ENCODE measurements at places on chromosomes 5 and 9.

- DNase-seq, result no peak
Observed at GRCh38 chr9:38621434-38622287, 1.3 kb upstream of the ANKRD18A start.

GRCh38 chr9:127506814-127507750 lies 55.8 kb downstream of the LRSAM1 start:
- no peak for DNase-seq

GRCh38 chr5:14155075-14155474 lies 11.9 kb downstream of the TRIO start:
- no peak for DNase-seq

GRCh38 chr5:18967637-18968036 lies 1020.4 kb downstream of the CDH18 start:
- DNase-seq, result no peak

GRCh38 chr5:52466113-52466512 lies 321.6 kb upstream of the ITGA1 start:
- peak; percentile 56 for DNase-seq

DNA sequence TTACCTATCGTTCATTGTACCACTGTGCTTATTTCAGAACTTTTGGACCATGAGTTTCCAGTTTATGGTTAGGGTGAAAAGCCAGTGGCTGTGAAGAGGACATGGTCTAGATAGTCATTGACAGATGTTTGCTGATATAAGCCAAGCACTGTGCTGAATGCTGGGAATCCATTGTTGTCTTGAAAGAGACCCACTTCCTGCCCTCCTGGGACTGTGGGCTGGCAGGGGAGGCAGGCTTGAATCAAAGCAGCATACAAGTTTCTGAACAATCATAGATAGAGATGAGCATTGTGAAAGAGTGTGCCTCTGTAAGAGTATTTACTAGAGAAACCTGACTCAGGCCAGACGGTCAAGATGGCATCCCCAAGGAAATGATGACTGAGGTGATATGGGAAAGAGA lies 73.4 kb downstream of the NMUR2 start:
- DNase-seq, result no peak

GRCh38 chr5:96566833-96567587 lies 95.2 kb upstream of the CAST start:
- no peak for DNase-seq

DNA sequence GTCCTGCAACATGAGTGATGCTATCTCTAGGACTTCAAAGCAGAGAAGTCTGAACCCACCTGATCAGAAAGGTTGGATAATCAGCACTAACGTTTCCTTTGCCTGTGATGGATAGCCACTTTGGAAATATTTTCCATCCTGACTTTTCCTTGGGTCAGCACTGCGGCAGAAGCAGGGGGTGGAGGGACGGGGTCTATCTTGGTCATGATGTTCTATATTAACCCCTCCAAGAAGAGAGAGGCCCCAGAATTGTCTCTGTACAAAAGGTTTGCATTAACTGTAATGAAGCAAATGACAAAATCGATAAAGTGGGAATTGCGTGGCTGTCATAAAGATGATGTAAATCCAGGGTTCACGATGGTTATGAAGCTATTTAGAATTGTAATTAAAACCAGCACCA lies 279.8 kb upstream of the PANK3 start:
- no peak for DNase-seq

- DNase-seq, result no peak
Observed at GRCh38 chr9:13270734-13271133, 8.8 kb downstream of the MPDZ start.

- DNase-seq, result peak; percentile 65
Observed at GRCh38 chr9:13898957-13899356, 415.0 kb downstream of the NFIB start.

DNA sequence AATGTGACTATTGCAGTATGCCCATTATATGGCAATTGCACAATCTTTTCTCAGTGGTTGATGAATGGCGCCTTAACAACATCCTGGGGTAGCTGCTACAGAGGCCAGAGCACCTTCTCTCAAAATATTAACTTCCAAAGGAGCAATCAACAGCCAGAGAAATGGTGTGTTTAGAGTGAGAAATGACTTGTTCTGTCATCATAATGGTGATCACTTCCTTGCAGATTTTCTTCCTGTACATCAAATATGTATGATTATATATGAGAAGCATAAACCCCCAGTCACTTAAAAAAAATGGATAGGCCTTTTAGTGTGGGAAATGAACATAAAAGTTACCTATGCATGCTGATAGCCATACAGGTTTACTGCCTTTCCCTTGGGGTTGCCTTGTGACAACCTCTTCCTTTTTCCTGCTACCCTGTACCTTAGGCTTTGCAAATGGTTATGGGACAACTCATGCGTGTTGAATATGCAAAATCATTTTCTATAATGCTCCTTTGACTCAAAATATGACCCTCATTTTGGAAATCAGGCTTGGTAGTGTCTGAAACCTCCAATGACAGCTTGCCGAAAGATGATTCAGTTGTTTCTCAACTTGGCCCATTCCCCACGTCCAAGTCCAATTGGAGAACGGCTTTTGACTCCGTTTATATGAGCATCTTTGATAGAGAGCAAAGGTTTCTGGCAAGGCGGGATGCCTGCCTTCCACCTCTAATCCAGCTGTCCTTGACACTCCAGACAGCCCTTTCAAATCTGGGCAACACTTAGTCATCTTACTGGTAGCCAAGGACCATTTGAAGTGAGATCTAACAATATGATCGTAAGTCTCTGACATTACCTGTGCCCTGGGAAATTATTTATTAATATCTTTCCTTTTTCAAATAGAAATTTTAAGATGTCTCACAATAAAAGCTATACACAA lies 69.3 kb downstream of the SLC1A1 start:
- no peak for DNase-seq

- DNase-seq, result no peak
Observed at GRCh38 chr9:2173170-2173569, 158.0 kb downstream of the SMARCA2 start.

- no peak for DNase-seq
Observed at GRCh38 chr9:115025721-115026120, 92.2 kb downstream of the TNC start.

- DNase-seq, result no peak
Observed at GRCh38 chr5:86971034-86971571, 296.6 kb upstream of the RASA1 start.

DNA sequence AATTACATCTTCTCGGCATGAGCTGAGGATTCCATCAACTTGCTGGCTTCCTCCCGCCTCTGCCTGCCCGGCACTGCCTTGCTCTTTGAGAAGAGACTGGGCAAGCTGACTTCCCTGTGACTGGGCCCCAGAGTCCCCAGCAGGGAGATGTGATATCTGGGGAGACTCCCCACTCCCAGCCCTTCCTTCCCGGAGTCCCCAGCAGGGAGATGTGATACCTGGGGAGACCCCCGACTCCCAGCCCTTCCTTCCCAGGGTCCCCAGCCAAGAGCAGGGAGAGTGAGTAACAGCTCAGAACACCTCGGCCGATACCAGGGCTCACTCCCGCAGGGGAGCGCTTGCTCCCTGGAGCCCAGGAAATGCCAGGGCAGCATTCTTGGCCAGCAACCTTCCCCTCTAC lies 90.1 kb upstream of the NEURL1B start:
- DNase-seq, result no peak

DNA sequence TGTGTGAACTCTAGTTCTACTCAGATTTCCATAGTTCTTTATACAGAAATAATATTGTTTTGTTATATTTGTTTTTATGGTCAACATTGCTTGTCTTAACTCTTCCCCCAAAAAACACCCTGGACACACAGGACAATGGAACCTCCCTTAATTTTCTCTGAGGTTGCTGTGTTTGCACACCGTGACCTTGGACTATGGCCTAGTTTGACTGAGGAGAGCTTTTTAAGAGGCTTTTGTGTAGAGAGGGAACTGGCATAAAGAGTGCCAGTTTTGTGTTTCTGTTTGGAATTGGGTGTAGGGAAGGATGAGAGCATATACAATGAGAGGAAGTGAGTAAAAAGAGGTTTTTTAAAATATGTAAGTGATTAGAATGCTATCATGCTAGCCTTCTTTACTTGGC lies 101.1 kb upstream of the MEF2C start:
- no peak for DNase-seq

GRCh38 chr5:18968966-18969365 lies 1019.0 kb downstream of the CDH18 start:
- no peak for DNase-seq

- no peak for DNase-seq
Observed at GRCh38 chr5:178785999-178786398, 55.5 kb upstream of the ZNF354A start.

GRCh38 chr9:91966503-91966902 lies 16.5 kb upstream of the ROR2 start:
- DNase-seq, result no peak

GRCh38 chr9:136880651-136881050 lies 5.7 kb upstream of the TRAF2 start:
- DNase-seq, result no peak

DNA sequence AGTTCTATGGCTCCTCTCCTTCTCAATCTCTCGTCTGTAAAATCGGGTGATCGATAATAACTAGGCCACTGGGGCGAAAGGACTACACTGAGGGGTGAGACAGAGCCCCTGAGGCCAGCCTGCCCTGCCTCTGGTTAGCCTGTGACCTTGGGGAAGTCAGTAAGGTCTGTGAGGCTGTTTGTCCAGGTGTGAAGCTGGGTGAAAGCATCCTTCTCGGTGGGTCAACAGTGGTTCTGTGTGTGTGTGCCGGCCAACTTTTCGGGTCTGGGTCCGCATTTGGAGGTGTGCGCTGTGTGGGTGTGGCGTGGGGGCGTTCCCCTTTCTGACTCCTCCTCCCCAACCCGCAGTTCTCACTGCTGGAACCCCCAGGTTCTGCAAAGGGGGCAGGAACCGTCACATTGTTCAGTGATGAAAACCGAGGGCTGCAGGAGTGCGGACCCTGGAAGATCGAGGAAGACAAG lies 5.0 kb upstream of the RNF44 start:
- DNase-seq, result no peak

DNA sequence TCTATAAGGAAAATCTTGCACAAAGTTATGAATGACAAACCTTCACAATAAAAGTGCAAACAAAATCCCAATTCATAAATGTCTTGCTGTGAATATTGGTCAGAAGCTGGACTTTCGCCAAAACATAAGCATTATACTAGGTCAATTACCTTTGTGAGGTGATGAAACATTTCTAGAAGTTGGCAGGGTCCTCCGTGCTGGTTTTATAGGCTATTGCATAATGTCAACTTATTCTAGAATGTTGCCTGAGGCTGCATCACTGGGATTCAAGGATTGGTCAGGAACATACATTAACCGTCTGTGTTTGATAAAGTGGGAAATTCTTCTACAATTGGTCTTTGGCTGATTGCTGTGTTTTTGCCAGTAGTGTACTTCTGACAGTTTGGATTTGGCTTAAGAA lies 49.8 kb upstream of the PALM2AKAP2 start:
- DNase-seq, result no peak

GRCh38 chr9:18717759-18718158 lies 243.8 kb downstream of the ADAMTSL1 start:
- no peak for DNase-seq

DNA sequence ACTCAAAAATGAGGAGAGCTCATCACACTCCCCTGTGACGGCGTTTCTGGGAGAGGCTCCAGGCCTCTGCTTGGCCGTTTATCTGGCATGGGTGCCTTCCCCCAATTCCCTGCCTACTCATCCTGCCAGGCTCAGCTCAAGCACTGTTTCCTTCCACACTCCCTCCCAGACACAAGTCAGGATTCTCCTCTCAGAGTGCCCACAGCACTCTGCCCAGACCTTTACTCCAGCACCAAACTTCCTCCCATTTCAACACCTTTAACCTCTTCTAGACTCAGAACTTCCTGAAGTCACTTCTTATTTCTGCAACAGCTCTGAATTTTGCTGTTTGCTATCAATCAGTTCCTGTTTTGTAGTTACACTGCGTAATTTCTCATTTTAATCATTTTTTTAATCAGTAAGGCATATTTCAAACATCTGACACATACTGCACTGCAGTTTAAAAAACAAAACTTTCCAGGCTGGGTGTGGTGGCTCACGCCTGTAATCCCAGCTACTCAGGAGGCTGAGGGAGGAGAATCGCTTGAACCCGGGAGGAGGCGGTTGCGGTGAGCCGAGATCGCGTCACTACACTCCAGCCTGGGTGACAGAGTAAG lies 16.0 kb downstream of the TRMO start:
- no peak for DNase-seq

DNA sequence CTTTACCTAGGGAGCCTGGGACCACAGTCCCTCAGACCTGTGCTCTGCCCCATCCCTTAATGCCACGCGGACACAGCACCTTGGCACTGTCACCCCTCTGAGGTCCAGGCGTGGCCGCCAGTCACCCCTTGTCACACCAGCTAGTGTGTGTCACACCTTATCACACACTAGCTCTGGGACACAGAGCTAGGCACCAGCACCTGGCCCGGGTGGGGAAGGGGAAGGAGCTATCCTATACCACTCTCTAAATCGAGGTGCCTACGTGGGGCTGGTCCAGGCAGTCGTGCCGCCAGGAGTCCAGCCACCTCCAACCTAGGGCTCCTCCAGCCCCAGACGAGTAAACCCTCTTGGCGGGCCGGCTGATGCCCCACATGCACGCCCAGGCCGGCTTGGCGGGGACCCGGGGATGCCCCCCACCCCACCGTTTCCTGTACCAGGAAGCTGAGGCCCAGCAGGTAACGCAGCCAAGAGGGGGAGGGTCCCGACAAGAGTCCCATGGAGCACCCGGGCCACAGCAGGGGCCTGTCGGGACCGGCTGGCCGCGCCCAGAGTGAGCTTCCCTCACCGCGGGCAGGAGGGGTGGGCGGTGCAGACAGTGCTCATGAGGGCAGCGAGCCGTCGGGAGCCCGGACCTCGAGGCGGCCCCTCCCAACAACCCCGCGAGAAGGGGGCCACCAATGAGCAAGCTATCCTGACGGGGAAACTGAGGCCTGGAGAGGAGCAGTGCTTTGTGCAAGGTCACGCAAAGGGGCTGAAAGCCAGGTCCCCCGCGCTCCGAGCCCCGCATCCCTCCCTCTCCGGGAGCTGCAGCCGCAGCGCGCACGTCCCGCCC lies 550 bp downstream of the CORO2A start:
- DNase-seq, result no peak

DNA sequence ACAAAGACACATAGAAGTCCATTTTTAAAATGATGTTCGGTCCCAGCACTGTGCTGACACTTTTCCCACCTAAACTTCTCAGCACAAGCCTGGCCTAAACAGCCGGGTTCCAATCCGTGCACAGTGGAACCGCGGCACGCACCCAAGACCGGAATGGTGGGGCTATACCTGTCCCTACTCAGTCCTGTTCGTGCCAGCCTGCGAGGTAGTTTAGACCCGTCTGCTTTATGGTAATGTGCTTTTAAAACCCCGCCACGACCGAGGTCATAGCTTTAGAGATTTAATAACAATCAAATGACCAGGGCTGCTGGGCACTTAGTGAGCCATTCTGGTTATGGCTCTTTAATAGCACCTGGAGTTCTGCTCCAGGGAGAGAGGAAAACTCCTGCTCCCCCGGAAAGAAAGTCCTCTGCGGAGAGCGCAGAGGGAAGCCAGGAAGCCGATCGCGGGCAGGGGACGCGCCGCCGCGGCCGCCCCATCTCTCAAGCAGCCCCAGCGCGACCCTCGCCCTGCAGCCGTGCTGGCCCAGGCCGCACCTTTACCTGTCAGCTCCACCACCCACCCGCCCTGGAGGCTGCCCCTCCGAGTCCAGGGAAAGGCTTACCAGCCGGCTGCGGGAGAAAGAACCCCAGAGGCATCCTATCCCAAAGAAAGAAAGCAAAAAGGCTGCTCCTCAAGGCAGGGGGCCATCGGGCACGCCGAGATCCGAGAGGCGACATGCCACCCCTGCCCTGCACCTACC lies 511 bp downstream of the ARL15 start:
- no peak for DNase-seq

All from NCI-H446 treated with DMSO at 0.1 percent for 48 hours (cell line).